Activated effector memory CD4-positive, alpha-beta T cell treated with Interleukin-2 at 50 U/mL for 16 hours (primary cell): ENCODE measurements at places on chromosomes 3 and 15.
A peak's percentile ranks its signal among the peaks of the same experiment; 100 is the strongest.

DNA sequence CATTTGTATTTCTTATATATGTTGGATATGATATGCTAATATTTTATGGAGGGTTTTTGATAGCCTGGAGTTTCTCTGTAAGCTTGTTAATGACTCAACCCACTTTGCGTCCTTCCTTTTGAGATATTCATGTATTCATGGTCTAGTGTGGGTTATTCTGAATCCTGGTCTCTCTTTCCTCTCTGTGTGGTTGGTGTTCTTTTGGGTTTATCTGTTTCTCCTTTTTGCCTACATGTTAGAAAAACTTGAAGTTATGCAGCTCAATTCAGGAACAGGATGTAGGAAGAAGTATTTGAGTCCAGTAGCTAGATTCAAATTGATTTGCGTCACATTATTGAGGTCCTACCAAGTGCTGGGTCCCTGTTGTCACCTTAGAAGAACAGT lies 28.1 kb downstream of the CMTM7 start:
- DNase-seq, result no peak

GRCh38 chr3:47635536-47635935 lies 56.9 kb upstream of the CSPG5 start:
- no peak for DNase-seq

GRCh38 chr3:37864904-37865303 lies 3.2 kb downstream of the CTDSPL start:
- DNase-seq, result no peak

DNA sequence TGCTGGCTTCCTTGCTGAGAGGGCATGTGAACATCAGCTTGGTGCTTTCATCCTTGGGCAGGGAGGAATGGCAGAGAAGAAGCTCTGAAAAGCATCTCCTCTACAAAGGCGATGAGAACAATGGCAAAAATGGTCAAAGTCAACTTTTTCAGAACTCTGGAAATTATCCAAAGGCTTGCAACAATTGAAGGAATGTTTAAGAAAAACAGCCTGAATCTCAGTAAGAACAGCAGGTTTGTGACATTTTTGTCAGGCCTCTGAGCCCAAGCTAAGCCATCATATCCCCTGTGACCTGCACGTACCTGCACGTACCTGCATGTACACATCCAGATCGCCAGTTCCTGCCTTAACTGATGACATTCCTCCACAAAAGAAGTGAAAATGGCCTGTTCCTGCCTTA lies 51.8 kb downstream of the ONECUT1 start:
- no peak for DNase-seq

DNA sequence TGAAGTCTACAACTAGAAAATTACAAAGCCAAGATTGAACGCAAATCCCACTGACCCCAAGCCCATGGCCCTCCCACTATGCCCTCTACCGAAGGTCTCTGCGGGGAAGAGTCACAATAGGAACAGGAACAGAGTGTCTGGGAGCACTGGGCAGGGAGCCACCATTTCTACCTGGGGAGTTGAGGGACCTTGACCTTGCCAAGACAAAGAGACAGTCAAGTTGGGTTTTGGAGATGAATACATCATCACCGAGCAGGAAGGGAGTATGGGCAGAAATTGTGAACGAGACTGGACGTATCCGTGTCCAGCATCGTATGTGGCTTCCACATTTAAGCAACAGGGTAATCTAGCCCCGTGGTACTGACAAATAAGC lies 30.8 kb upstream of the BFSP2 start:
- no peak for DNase-seq

DNA sequence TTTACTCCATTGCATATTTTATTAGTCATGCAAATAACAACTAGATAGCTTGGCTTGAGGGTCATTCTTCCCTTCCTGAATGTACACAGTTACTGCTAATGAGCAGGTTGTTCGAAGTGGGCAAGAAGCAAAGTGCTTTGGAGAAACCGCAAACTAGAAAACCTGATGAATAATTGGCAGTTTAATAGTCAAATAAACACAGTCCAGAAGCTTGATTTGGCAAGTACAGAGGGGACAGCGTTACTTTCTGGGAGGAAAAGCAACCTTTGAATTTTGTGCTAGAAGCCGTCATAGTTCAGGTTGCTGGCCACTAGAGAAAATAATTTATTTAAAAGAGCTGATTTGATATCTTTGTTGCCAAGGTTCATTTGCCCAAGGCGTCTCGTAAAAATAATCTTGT lies 94.9 kb downstream of the MFSD1 start:
- no peak for DNase-seq

- DNase-seq, result no peak
Observed at GRCh38 chr3:57943525-57944495, 64.4 kb upstream of the FLNB start.

DNA sequence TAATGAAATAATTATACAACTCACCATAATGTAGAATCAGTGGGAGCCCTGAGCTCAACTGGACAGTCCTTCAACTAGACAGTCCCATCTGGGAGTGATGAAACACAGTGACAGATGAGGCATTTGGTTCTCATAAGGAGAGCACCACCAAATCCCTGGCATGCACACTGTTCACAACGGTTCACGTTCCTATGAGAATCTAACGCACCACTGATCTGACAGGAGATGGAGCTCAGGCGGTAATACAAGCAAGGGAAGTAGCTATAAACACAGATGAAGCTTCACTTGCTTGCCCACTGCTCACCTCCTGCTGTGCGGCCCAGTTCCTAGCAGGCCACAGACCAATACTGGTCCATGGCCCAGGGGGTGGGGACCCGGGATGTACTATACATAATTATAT lies 17.0 kb downstream of the PRKAR2A start:
- DNase-seq, result no peak

DNA sequence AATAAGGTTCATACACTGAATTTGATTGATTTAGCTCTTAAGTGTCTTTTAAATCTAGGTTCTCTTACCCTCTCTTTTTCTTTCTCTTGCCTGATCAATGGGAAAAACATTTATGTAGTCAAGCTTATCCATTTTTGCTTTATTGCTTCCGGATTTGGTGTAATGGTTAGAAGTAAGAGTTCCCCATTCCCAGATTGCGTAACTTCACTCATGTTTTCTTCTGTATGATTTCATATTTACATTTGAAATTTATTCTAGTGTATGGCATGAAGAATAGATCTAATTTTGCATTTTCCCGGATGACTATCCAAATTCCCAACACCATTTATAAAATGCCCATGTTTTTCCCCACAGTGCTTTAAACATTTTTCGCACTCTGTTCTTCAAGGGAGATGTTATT lies 27.9 kb upstream of the SV2B start:
- no peak for DNase-seq

DNA sequence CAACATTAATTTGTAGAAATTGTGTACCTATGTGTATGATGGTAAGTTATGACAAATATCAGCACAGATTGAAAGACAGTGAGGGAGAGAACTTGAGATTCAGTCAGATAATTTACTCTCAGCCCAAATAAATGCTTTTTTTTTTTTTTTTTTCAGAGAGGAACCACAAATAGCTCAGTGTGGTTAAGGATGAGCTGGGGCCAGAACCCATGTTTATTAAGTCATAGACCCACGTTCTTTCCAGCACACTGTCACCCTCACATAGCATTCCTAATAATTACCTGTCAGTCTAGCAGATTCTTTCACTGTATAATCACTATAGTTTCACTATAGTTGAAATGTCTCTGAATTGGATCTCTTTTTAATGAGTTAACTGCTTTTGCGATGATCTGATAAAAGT lies 246.1 kb downstream of the ZIC1 start:
- DNase-seq, result no peak

GRCh38 chr3:7565574-7565973 lies 704.7 kb downstream of the GRM7 start:
- no peak for DNase-seq

- DNase-seq, result no peak
Observed at GRCh38 chr3:42019144-42019952, 57.4 kb upstream of the ULK4 start.

DNA sequence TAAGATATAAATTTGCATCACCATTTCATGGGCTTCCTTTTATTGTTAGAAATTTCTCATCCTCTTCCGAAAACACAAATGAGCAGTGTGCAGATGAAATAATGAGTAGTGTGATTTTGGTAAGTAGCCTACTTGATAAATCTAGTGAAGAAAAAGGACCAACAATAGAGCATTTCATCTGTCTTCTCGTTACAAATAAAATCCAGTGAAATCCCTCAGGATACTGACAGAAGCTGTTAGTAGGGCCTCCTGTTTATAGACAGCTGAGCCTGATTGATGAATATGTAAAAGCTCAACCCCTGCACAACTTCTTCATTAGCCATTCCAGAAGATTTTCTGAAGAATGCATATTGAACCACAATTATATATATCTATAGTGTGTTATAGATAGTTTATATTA lies 363.7 kb upstream of the EPHA6 start:
- DNase-seq, result no peak

DNA sequence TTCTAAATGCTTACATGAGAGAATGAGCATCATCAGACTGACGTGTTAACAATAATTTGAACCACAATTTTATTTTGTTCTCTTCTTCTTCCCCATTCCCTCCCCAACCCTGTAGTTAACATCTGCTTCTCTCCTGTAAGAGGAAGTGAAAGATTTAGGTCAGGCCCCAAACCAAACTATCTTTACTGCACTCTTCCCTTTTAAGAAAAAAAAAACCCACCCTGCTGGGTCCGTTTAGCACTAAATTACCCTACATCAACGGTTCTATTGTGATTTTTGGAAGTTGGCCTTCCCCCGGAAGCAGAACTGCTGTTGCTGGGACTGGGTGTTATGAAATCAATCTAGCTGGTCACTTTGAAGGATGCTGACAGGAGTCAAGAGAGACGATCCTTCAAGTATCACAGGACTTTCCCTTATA lies 49.4 kb downstream of the NFKBIZ start:
- DNase-seq, result no peak

- no peak for DNase-seq
Observed at GRCh38 chr3:107450254-107450893, 72.4 kb upstream of the BBX start.

GRCh38 chr3:30059240-30059639 lies 547.2 kb upstream of the TGFBR2 start:
- no peak for DNase-seq

DNA sequence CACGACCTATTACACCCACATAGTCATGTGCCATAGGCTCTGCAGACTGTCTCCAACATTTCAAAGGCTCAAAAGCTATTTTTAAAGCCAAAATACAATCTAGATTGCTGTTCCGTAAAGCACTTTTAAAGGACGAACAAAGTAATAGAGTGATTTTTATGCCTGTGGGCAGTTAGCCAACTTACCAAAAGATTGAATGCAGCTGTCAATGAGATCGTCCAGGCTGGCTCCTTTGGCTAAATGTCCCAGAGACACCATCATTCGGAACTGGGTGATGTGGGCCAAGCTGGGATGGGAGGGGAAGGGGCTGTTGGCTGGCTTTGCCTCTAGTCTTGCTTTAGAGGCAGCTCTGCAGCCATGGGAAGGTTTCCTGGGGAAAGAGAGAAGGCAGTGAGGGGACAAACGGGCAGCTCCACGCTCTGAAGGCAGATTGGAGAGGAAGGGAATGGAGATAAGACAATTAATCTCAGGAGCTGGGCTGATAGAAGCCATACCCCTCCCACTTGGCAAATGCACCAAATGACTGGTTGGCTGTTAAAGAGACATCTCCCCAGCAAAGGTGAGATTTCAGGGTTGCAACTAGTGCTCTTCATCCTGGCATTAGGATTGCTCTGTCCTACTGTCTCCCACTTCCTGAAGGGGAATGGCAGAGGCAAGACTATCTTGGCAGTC lies 4.8 kb downstream of the RASGRP1 start:
- DNase-seq, result no peak

DNA sequence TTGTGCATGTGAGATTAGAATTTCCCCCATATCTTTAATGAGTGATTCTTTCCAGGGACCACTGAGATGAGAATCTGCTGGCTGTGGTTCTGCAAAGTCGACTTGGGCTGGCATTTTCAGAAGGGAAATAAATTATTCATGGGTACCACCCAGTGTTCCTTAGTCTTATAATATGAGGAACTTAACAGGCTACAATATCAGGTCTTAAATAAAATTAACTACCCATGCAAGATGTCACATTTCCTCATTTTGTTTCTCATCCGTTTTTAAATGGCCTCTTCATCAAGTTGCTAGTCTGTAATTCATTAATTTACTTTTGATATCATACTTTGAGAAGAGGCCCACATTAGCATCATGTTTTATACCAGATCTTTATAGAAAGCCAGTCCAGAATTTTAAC lies 58.3 kb upstream of the SKOR1 start:
- no peak for DNase-seq

DNA sequence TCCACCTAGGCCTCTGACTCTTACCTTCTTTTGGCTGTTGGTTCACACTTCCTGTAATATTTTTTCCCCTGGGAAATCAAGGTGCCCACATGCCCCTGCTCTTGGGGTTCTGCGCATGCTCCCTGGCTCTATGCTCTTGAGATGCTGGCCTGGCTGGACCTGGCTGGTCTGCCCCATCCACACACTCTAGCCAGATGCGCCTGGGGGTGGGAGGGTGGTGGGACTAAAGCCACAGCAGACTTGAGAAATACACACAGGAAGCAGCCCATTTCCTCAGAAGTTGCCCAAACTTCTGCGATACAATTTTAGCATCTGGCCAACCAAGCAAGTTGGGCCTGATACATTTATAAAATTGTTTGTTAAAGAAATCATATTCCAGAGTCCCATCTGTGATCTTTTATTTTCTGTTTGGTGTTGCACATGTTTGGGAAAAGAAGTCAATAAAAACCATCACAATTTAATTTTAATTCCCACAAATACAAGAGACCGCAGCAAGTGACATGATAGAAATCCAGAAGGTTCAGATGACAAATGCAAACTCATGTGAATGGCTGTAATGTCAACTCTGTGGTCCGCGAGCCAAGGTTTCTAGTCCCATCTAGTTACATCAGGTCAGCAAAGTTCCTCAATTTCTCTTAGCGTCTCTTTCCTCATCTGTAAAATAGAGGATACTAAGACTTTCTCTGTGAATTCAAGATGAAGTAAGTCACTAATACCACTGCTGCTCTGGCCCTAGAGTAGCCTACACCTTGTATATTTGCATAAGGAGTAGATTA lies 55.9 kb upstream of the MEF2A start:
- DNase-seq, result no peak

- DNase-seq, result peak; percentile 21
Observed at GRCh38 chr15:41969851-41970431, 2.4 kb downstream of the EHD4 start.

DNA sequence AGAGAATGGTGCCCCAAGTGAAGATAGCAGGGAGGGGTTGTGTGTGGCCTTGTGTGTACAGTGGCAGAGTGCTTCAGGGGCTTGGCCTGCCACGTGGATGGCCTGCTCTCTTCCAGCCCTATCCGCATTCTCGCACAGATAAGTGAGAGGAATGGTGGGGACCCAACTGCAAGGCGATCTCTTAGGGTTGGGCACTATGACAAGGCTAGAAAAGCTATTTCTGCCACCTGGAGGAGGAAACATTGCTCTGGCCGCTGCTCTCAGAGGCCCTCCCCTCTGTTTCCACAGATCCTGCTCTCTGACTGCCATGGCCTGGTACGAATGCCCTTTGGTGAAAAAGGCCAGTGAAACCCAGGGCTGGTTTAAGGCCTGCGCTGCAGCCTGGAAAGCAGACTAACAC lies 20.6 kb downstream of the EEFSEC start:
- DNase-seq, result no peak

DNA sequence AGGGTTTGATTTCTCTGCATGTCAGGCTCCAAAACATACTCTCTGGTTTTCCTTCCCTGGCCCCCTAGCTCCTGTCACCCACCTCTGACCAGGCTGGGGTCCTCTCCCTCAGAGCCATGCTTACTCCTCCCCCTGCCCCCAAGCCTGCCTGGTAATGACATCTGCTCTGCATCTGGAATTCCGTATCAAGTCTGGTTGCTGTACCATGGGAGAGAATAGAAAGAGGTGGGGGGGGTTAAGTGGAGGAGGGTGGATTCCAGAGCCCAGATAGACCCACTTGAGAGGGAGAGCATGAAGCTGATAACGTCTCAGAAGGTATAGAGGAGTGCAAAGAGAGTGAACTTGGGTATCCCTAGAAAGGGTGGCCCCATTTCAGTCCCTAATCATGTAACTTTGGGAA lies 4.2 kb downstream of the IGDCC4 start:
- DNase-seq, result no peak
